ENCODE measurements at places on chromosomes 2 and 18.

- no peak for DNase-seq
These were observed 2.3 kb upstream of the ALPP start for GRCh38 chr2:232376260-232376659.

DNA sequence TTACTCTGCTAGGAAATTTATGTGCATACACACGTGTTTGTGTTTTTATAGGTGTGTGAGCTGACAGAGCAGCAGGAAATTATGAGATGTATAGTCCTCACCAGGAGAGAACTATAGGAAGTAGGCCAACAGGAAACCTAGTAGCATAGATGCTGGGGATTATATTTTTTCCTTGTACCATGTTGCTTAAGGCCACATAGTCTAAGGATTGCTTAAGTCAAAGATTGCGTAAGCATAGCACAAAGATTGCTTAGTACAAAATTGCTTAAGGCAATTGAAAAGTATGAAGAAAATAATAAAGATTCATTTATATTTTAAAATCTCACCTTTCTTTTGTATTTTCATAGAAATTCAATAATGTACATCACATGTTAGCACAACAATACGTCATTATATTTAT, 18.7 kb upstream of the CCDC102B start:
- no peak for DNase-seq

DNA sequence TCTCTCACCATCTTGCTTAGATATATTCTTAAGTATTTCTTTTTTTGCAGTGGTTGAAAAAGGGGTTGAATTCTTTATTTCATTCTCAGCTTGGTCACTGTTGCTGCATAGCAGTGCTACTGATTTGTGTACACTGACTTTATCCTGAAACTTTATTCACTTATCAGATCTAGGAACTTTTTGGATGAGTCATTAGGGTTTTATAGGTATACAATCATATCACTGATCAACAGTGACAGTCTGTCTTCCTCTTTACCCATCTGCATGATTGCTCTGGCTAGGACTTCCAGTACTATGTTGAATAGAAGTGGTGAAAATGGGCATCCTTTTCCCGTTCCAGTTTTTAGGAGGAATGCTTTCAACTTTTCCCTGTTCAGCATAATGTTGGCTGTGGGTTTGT, 6.5 kb downstream of the STARD6 start:
- no peak for DNase-seq

GRCh38 chr2:238216651-238217184, 13.2 kb upstream of the ILKAP start:
- no peak for DNase-seq

- DNase-seq, result no peak
These were observed 22.6 kb upstream of the RNF125 start for GRCh38 chr18:31996007-31996406.

DNA sequence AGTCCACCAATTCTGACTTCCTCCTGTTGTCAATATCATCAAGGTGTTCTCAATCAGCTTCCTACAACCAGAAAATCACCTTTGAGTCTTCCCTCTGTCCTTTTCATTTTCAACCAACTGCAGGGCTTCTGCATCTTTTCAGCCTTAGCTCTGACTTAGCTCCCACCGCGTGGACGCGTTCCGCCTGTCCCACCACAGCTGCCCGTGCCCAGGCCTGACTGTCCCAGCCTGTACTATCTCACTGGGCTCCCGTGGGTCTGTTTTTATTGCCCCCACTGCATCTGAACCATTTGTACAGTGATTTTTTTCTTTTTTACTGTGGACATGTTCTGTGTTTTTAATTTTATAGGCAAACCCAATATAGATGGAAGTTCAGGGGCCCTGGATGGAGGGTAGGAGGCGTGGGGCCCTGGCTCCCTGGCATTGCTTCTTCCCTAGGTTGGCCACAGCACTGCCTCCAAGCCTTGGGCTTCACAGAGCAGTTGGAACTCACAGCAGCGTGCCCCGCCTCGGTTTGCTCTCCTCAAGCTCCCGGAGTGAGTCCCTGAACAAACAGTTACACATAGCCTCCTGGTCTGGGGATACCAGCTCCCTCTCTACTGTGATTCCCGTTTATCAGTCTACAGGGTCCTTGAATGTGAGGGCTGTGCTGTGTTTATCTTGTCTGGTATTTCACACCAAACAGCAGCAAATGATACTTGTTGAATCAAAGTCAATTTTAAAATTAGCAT, 280.6 kb upstream of the PXDN start:
- no peak for DNase-seq

- DNase-seq, result no peak
These were observed 548.8 kb upstream of the NRP2 start for GRCh38 chr2:205133544-205133943.

Data from CD4-positive, alpha-beta T cell treated with Interleukin-15 for 1 hour (primary cell).